Activated naive CD8-positive, alpha-beta T cell treated with anti-CD3 and anti-CD28 coated beads, Interleukin-2, amount 50 U/mL, for 16 hours (primary cell): ENCODE measurements at places on chromosomes 11 and 22.

DNA sequence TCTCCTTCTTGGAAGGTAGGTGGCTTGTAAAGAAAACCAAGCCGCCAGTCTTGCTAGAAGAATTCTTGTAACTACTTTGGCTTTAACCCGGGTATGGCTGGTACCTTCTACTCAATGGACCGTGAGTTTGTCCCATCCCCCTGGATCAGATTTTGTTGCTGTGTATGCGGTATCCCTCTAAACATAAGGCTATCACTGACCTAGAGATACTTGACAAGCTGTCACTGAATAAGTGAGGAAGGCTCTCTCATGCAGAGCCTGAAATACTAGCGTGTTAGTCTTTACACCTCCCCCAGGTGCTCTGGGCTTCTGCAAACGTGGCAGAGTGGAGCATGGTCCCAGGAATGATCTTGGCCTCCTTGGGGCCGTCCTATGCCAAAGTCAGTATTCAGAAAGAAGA is 34.5 kb downstream of the GLB1L2 start:
- no peak for DNase-seq

- DNase-seq = no peak
These were observed 31.9 kb upstream of the TLCD5 start for GRCh38 chr11:120293038-120293800.

DNA sequence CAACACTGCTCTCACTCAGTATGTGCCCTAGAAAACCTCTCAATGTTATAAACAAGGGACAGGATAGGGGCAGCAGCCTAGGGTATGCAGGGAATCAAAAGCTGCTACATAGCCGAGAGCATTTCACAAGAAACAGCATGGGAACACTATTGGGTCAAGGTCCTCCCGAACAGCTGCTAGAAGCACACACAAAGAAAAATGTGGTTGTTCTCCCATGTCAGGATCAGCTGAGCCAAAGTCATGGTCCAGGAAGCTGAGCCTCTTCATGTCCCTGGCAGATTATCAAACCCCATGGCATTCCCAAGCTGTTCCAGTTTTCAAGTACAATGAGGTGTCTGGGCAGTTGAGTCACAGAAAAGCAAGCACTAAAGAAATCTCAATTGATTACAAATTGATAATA is 21.0 kb upstream of the GDPD4 start:
- no peak for DNase-seq

DNA sequence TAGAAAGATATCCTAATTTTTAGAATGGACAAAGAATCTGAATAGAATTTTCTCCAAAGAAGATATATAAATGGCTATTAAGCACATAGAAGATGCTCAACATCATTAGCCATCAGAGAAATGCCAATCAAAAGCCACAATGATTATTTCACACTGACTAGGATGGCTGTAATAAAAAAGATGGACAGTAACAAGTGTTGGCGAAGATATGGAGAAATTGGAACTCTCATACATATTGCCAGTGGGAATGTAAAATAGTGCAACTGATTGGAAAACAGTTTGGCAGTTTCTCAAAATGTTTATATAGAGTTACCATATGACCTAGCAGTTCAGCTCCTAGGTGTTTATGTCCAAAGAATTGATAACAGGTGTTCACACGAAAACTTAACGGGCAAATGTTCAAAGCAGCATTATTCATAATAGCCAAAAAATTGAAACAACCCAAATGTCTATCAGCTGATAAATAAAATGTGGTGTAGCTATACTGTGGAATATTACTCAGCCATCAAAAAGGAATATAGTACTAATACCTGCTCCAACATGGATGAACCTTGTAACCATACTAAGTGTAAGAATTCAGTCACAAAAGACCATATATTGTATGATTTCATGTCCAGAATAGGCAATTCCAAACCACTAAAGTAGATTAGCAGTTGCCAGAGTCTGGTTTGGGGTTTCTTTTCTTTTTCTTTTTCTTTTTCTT is 29.7 kb downstream of the ART5 start:
- no peak for DNase-seq

GRCh38 chr11:130832566-130833425 is 83.5 kb downstream of the SNX19 start:
- DNase-seq = no peak

DNA sequence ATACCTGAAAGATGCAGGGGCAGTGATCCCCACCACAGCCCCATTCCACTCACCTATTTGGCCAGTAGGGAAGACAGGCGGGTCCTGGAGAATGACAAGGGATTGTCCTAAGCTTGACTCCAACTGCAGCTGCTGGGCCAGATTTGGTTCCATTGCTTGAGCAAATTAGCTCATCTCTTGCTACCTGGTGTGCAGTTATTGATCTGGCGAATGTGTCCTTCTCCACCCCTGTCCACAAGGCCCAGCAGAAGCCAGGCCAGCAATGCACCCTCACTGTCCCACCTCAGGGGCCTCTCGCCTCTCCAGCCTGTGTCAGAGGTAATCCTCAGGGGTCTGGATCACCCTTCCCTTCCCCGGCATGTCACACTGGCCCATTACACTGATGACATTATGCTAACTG is 23.3 kb downstream of the TSPAN32 start:
- no peak for DNase-seq
